ENCODE measurements at places on chromosomes 4 and X. TPM values are rescaled to one million over a fixed set of nuclear protein-coding genes. Genes with fewer than 3 reads are reported as not detected.

CXCL8 gene
- total RNA-seq: 26.4 TPM

TBC1D8B gene
- 0.66 TPM for total RNA-seq

DNA sequence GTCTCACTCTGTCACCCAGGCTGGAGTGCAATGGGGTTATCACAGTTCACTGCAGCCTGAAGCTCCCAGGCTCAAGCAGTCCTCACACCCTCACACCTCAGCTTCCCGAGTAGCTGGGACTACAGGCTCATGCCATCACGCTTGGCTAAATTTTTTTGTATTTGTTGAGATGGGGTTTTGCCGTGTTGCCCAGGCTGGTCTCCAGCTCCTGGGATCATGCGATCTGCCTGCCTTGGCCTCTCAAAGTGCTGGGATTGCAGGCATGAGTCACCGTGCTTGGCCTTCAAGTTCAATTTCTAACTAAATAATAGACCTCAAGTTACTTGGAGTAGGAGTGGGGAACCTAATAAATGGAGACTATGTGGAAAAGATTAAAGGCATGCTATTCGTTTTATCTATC is 48.9 kb downstream of the MND1 start:
- no peak for DNase-seq

GRCh38 chr4:73707918-73708577 is 32.3 kb upstream of the CXCL8 start:
- DNase-seq: peak; percentile 83

RBM46 gene
- not detected for total RNA-seq

DNA sequence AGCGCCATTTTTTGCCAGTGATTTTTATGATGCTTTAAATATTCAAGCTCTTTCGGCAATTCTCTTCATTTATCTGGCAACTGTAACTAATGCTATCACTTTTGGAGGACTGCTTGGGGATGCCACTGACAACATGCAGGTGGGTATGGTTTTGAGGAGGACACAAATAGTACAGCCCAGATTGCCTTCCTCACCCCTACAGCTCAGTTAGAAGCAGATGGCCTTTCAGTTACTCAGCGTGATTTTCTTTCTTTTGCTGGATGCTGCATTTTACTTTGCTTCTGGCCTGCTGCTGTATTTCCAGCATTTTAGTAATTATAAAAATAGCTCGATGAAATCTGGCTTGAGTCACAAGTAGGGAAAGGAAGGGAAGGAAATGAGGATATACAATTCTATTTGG is 114.7 kb downstream of the SLC4A4 start:
- no peak for DNase-seq

DNA sequence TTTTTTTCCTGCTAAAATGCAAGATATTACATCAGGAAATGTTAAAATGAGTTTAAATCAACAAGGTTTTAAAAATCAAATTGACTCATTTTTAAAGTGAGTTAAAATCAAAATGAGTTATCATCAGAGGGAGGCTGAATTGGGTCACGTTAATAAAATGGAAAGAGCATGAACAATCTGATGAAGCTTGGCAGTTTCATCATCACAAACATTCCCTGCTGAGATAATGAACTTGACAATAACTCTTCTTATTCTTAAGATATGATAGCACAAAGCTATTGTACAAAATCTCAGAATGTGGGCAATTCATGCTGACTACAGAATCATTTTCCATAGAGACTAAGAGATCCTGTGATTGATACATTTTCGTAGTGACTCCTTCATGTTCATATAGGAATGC is 1086.7 kb downstream of the STIM2 start:
- no peak for DNase-seq

GPAT3 gene
- 7.0 TPM for total RNA-seq

DNA sequence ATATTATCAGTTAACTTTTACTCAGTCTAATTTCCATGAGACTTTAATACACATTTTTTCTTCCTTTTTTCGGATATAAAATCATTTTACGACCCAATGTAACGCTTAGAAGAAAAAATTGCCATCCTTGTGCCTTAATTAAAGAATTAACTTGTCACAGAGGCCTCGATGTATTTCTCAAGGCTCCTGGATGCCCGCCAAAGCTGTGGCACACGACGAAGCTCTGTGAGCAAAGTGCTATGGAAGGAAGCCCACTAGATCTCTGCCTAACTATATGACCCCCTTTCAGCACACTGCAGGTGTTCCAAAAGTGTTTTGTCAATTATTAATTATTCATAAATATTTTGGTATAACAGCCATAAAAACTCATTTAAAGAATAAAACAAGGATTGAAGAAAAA is 54.4 kb downstream of the TAPT1 start:
- DNase-seq: no peak

DNA sequence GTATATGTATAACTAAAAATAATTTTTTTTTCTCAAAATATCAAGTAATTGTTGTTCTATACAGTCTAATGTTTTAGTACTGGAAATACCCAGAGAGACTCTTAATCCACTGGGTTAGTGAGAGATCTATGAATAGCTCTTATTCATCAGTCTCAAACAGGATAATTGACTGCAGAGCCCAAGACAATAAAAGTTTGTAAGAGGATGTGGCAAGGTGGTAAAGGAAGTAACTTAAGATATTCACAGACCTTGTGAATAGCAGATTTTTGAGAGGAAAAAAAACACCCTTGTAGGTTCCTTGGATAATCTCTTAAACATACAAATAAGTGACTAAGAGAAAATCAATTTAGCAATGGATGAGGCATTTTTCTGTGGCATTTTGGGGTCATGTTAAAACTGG is 210.9 kb upstream of the FAM241A start:
- DNase-seq: no peak

ADGRG4 gene
- not detected for total RNA-seq

DNA sequence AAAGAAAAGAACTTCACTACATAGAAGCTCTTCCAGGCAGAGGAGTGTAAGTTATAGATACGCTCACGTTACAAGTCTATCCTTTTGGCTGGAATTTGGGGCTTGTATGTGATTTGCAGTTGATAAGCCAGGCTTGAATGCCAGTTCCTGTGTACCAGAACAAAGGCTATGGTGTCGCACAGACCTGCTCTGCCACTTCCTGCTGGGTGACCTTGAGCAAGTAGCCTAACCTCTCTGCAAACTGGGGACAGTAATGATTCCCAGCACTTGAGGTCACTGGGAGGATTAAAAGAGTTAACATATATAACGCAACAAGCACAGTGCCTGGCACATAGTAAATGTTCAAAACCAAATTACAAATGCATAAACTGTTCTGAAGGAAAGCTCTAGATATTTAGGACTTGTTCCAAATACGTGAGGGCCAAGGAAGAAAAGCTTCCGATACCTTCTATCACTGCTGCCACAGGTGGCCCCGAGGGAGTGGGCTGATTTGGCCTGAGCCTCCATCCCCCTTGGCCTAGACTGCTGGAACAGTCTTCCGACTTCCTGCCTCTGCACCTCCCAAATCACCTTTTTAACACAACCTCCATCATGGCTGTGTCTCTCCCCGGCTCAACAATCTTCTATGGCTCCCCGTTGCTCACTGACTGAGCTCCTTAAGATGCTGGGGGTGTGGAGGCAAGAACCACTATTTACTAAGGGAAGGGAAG is 1.3 kb upstream of the SOWAHD start:
- DNase-seq: no peak

Measured in SJSA1 (cell line).